CD4-positive, alpha-beta T cell treated with Interleukin-2 at 100 ng/mL for 4 hours (primary cell): ENCODE measurements at places on chromosomes 4 and X.

DNA sequence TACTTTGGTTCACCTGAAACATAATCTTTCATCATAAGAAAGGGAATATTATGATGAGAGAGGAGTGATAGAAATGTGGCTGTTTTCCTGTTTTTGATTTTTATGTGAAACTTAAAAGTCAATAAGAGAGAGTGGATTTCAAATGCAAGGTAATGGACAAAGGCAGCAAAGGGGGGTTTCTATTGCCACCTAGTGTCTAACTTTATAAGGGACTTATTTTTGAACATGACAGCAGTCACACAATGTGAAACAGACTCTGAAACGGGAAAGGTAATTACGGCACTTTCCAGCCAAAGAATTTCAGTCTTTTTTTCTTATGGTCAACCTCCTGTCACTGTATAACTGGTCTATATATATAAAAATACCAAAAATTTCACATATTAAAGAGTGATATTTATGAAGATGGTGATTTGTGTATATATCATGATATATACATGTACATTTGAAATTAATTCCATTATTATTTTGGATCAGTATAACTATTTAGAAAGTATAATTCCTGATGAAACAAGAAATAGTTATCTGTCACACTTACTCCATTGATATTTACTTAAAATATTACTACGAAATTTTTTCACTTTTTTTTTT, 127.1 kb downstream of the FBXO8 start:
- DNase-seq, result peak; percentile 13

DNA sequence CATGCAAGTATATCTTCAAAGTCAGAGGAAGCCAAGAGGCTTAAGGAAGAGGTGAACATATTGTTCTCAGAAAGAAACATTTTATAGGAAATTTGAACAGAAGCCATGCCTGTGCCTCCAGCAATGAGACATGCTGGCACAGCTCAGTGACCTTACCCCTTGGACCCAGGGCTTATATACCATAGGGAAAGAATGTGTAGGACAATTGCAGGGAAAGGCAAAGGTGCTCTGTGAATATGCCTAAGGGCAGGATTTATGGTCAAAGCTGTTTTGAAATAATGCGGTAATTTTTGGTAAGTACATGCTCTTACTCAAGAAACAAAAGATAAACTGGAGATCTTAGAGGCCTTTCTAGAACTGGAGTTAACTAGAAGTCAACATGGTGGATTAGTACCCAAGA, 568.8 kb downstream of the GRID2 start:
- DNase-seq, result no peak

GRCh38 chr4:40736910-40737309, 12.8 kb upstream of the NSUN7 start:
- DNase-seq, result no peak

GRCh38 chrX:79065696-79066095, 78.8 kb upstream of the GPR174 start:
- DNase-seq, result no peak

- no peak for DNase-seq
These were observed 11.7 kb downstream of the BBS12 start for GRCh38 chr4:122744229-122744628.

- DNase-seq, result no peak
These were observed 75.4 kb downstream of the FAT4 start for GRCh38 chr4:125390126-125390525.

- DNase-seq, result no peak
These were observed 112.2 kb upstream of the ENPP6 start for GRCh38 chr4:184329659-184330400.

- DNase-seq, result no peak
These were observed 71.3 kb downstream of the PPEF2 start for GRCh38 chr4:75830906-75831305.

DNA sequence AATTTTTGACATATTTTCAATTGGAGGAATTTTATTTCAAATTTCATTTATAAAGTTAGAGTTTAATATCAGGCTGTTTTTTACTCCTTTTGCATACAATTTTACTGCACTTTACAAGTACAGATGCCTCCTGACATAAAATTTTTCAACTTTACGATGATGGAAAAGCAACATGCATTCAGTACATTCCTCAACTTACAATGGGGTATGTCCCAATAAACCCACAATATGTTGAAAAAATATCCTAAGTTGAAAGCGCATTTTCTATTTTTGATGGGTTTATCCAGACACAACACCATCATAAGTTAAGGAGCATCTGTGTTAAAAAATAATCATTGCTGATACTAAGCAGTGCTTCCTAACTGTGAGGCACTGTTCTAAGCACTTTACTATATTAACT, 4.3 kb downstream of the KLHL5 start:
- no peak for DNase-seq

- no peak for DNase-seq
These were observed 39.7 kb downstream of the LGI2 start for GRCh38 chr4:24991015-24991414.

- no peak for DNase-seq
These were observed 55.0 kb upstream of the TADA2B start for GRCh38 chr4:6988016-6988715.

DNA sequence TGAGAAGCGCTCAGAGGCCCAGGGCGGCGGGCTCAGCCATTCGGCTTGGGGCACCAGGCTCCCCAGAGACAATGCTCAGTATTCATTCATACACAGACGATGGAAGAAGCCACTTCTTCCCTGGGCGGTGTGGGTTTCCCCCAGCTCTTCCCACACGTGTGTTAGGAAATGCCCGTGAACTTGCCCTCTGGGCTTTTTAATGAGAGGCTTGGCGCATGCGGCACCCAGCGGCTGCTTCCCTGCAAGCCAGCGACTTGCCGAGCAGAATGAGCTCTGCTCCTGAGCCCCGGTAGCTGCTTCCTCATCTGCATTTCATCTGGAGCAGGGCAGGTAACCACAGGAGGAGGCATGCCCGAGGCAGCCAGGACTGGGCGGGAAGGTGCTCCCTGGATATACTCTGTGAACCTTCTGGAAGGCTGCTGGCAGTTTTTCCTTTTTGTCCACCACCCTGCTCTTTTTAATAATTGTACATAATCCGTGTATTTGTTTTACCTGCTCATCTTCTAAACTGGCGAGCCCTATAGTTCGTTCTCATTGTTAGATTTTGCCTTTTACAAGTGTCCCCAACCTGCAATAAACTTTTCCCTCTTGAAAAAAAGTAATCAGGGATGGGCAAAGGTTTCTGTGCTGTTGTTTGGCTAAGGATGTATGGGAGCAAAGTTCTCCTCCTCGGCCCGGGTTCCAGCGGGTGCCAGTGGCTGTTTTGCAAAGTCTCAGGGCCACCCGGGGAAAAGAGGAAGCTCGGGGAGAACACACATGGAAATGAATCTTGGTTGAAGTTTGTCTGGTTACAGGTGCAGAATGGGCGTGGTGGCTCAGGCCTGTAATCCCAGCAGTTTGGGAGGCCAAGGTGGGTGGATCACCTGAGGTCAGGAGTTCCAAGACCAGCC, 178.8 kb downstream of the DCLK2 start:
- DNase-seq, result no peak

- DNase-seq, result no peak
These were observed 89.4 kb upstream of the AFAP1 start for GRCh38 chr4:8028884-8029568.

DNA sequence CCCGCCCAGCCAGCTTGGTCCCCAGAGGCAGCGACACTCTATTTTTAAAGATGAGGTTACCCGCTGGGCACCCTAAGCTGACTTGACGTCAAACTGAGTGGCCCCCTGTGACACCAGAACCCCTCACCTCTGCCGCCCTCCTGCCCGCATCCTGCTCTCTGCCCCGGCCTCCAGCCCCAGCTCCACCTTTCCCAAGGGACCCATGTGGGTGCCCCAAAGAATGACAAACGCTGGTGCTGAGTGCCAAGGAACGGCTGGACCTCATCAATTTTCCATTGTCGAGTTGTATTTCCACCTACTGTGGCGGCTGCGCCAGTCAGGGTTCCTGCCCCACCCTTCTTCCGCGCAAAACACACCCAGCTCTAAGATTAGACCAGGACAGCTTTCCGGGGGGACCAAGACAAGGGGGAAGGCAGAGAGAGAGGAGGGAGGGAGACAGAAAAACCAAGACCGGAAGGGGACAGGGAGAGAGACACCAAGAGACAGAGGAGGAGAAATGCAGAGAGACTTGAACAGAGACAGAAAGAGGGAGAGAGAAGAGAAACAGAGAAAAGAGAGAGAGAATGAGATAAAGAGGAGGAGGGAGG, 2.0 kb downstream of the PRKX start:
- peak; percentile 27 for DNase-seq

GRCh38 chr4:141081921-141082395, 51.3 kb downstream of the RNF150 start:
- DNase-seq, result no peak

GRCh38 chr4:171602638-171603355, 210.4 kb upstream of the GALNTL6 start:
- DNase-seq, result no peak

GRCh38 chr4:8266508-8266907, 3.0 kb upstream of the HTRA3 start:
- DNase-seq, result no peak
